Jurkat, Clone E6-1 (cell line): ENCODE measurements at places on chromosomes 2 and 18.
A peak's percentile ranks its signal among the peaks of the same experiment; 100 is the strongest.

- DNase-seq = peak; percentile 55
Observed at GRCh38 chr18:46497129-46497528, 159.9 kb downstream of the LOXHD1 start.

DNA sequence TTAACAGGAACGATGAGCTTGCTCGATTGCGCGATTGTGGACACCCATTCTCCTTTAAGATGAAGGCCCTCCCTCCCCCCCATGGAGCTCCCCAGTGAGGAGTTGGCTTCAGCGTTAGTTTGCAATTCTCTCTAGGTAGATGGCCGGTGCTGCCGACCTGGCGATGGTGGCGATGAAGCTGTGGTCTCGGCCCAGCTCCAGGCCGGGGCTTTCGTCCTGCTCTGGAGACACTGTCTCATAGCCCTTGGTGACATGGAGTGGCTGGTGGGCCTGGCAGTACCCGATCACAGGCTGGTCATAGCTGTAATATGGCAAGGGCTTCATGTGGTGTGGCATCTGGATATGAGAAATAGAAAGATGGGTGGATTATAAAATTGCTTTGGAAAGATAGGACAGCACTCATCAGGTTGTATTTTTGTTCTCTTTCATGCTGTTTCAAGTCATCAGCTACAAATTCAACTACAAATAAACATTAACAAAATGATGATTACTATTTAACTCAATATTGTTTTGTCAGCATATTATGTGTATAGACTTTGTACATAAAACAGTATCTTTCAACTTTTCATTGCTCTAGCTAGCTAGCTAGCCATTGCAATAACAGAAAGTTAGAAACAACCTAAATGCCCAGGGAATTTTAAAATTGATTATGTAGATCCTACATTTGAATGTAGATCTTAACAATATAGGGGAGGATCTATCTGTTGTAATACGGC is 773.4 kb downstream of the LRRTM4 start:
- no peak for DNase-seq

DNA sequence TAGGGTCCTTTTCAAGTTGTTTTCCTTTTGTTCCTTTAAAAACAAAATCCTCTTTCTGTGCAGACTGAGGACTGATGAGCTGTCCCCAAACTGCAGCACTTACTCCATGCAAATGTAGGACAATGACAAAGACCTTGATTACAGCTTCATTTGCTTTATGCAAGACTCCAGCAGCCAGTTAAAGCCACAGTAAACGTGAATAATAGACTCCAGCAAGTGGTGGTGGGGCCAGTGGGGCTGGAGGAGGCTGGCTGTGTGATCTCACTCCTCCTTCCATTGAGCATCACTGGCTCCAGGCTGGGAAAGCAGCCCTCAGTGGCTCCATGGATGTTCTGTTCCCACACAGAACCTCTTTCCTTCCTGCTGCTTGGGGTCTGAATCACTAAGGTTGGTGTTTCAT is 306.0 kb upstream of the CELF4 start:
- no peak for DNase-seq

DNA sequence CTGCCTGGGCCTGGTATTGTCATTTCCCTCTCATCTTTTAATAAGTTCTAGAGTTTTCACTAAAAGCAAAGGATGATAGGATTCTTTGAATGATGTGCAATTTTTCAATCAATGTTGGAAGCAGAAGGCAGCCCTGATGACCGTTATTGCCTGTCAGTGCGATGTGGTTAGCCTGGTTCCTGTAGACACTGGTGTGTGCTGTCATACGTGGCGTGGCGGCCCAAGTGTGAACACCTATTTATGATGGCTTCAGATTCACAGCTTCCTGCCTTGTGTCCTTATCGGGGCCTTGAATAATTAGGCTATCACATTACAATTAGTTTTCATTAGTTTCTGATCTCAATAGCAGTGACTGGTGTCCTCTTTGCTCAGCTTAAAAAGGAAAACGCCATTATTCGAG is 218.5 kb downstream of the TPGS2 start:
- no peak for DNase-seq

- DNase-seq = peak; percentile 19
Observed at GRCh38 chr2:45862843-45863242, 211.4 kb downstream of the PRKCE start.

- no peak for DNase-seq
Observed at GRCh38 chr2:189851174-189851826, 67.0 kb downstream of the PMS1 start.
